NCI-H2029 (cell line): ENCODE measurements at places on chromosomes 4 and X.

DNA sequence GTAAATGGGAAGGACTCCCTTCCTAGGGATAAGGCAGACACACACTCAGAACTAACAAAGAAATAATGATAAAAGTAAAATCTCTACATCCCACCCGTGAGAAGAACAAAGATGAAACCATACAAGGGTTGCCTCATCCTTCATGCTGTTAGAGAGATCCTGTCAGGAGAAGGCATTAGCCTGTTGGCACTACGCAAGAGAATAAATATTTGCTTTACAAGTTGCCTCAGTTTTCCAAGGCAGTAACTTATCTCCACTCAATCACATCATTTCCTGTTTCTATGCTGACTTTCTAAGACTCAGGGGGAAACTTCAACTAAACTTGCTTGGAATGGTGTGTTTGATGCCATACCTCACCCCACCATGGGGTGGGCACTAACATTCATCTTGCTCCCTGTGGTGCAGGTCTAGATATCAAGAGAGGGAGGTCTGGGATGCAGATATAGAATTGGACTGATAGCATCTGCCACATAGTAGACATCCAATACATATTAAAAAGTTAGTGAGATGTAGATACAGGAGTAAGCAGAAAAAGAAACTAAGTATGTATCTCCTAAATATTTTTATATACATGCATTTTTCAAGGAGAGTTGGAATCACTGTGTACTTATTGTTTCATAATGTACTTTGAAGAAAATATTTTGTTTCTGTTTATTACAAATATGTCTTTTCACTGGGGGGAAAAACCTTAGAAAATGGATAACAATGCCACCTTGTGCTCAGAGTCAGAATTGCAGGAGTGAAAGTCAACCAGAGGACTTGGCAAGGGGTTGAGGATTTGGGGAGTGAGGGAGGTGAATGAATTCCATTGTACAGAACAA lies 57.2 kb upstream of the BEX4 start:
- DNase-seq = peak; percentile 1

DNA sequence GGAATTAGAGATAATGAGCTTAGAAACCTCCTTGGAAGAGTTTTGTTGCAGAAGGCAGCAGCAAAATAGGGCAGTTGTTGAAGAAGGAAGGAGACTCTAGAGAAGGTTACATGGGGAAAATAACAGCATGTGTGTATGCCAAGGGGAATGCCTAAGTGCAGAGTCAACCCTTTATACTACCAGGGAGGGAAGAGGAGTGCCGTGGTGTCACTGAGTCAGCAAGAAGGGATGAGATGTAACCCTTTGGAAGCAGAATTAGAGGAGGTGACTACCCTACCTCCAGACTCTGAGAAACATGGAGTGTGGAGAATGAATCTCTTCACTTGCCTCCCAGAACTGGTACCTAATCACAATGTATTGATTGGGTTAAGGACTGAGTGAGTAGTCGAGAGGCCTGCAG lies 6.7 kb upstream of the GABRE start:
- no peak for DNase-seq

GRCh38 chr4:147509386-147509785 lies 28.5 kb downstream of the EDNRA start:
- no peak for DNase-seq

GRCh38 chr4:156971676-156972378 lies at the start of gene PDGFC:
Gene PDGFC (minus strand): TSS chr4:156971799. CDS start chr4:156970903, 896 bp downstream.
- DNase-seq = no peak

- DNase-seq = no peak
Observed at GRCh38 chrX:115912372-115912897, 258.1 kb upstream of the AGTR2 start.

- no peak for DNase-seq
Observed at GRCh38 chr4:185662030-185662778, 126.9 kb upstream of the PDLIM3 start.
